ENCODE measurements at places on chromosomes 7 and 10.

DNA sequence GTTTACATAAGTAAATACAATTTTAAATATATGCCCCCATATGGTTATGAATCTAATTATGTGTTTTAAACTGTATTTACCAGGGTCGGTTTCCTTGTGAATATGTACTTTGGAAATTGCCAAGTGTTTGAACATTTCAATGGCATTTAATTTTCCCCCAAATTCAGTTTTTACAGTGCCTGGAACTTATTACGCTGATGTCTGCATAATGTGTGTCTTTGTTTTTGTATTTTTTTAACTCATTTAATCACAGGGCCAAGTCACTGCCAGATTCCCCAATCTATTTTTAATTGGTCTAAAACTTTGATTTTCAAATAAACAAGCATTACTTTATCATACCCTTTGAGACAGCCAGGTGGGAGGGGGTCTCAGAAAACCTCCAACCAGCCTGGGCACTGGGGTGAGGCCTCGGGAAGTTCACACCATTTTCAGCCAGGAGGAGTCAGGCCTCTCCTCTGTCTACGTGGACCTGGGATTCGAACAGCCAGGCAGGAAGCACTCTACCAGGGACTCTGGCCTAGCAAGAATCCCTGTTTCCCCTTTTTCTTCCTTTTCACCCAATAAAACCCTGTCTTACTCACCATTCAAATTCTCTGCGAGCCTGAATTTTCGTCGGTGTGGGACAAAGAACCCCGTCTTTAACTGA, 151.5 kb upstream of the COL1A2 start:
- no peak for DNase-seq

GRCh38 chr10:15868006-15868405, 7.7 kb upstream of the MINDY3 start:
- DNase-seq, result no peak

DNA sequence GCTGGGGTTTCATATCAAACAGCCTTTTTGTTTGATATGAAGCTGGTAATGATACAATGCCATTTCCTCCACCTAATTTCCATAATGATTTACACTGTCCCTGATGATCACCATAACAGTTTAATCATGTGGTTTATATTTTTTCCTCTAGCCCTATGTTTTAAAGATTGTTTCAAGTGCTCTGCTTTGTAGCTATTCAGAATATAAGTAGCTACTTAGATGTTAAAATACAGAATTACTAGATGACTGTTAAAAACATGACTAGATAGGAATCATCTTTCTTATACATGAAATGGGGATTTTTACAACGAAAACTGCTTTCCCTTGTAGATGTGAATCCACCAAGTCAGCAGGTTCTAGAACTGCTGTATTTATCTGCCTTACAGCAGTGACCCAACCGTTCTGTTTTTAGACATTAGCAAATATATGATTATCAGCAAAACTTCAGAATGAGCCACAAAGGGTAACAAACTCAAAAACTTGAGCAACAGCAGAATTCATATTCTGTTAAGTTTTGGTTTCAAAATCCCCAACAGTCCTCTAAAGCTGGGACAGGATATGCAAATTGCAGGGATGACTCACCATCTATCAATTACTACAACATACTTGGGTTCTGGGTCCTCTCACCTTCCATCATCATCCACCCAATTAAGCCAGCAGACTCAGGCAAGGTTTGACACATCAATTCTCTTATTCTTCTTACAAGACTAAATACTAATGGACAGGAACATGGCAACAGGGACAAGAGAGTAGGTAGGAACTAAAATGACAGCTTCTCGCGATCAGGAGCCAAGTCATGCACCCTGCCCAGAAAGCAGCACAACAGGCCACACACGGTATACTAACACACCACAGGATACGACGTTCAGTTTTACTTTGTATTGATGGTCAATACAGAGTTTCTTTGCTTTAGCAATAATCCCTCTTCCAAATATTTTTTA, 83.9 kb downstream of the PIP4K2A start:
- DNase-seq, result peak; percentile 72

DNA sequence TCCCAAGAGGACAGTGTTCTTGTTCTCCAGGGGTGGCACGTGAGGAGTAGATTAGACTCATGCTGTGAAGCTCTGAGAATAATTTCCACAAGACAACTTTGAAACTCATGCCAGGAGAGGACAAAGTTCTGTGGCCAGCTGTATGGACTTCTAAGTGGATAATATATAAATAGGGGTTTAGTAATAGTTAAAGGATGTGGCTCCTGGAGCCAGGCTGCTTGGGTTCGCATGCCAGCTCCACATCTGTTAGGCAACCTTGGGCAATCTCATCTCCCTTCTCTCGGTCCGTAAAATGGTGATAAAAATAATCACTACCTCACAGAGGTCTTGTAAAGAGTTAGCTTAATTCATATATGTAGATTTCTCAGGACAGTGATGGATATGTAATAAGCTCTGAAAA, 35.8 kb downstream of the ACSL5 start:
- no peak for DNase-seq

- no peak for DNase-seq
Observed at GRCh38 chr7:65429642-65430343, 56.1 kb downstream of the ZNF92 start.

DNA sequence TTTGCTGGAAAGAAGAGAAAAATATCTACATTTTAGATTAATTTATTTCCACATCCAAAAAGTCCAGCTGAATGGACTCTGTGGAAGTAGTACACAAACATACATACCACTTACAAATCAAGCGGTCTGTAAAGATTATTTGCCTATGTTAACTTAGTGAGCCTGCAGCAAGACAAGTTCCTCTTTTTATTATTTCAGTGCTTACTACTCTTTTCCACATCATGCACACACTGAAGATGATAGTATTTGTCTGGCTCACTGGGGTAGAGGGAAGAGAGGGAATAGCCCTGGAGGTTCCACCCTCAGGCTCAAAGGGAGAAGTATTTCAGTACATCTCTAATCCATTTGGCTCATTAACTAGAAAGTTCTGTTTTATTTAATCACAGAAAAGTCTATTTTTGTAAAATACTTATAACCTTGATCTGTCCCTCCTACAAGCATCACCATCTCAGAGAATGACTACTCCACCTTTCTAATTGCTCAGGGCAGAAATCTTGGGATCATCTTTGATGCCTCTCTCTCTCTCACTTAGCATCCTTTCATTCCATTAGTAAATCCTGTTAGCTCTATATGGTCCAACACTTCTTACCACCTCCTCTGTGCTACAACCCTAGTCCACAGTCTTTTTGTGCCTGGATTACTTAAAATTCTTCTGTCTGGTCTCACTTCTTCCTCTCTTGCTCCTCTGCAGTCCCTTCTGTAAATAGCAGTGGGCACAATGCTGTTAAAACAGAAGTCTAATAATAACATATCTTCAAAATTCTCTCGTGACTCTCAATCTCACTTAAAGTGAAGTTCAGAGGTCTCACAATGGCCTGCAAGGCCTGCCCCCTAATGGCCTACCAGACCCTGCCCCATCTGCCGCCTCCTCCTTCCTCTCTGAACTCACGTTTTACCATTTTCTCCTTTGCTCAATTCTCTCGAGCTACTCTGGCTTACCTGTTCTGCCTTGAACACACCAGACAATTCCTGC, 64.3 kb upstream of the CCDC6 start:
- DNase-seq, result no peak

GRCh38 chr10:35794703-35795102, 152.6 kb upstream of the FZD8 start:
- no peak for DNase-seq

DNA sequence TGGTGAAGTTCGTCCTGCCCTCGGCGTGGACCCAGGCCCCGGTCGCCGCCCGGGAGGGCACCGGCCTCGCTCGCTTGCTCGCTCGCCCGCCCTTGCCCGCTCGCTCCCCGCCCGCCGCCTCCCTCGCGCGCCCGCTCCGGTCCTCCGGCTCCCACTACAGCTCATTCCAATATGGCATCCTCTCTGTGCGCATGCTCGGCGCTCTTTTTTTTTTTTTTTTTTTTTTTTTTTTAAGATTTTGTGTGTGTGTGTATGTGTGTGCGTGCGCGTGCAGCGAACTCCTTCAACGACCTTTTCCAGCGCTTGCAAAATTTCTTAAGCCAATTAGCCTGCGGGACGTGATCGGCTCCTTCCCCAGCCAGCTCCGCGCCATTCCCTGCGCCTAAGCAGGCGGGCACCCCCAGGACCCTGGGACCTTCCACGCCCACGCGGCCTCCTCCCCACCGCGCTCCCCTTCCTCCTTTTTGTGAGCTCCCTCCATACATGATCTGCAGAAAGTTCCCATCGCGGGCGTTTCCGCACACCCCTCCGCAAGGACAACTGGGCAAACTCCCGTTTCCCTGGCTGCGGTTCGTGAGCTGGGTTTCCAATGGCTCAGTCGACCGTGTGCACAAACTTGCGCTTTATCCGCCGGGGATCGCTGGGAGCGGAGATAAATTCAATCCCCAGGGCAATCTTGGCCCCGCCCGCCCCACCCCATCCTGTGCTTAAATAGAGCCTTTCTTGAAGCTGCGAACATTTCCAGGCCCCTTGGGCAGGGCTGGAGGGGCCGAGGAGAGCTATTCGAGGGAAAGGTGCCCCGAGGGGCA, at the start of gene SFMBT2:
SFMBT2 (minus strand) TSS at position 173 of the 809 bp plus-strand sequence. CDS start 29,136 bp downstream, outside the sequence.
- DNase-seq, result peak; percentile 61

- DNase-seq, result no peak
Observed at GRCh38 chr10:130403153-130404075, 267.2 kb downstream of the GLRX3 start.

GRCh38 chr7:139721417-139721816, 56.4 kb downstream of the HIPK2 start:
- no peak for DNase-seq

DNA sequence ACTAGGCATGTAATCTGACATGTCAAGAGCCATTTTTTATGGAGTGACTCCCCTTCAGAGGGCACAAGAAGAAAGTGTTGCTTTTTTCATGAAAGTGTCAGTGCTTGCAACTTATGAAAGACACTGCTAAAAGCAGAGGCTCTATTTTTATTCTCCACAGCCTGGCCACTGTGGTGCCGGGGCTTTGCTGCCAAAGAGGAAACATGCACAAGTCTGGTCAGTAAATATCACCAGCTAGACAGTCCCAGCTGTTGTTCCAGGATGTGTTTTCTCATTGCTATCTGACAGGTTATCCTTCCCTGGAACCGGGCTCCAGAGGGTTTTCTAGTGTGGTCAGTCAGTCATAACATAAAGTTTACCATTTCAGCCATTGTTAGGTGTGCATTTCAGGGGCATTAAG, 180.7 kb upstream of the PITRM1 start:
- no peak for DNase-seq

DNA sequence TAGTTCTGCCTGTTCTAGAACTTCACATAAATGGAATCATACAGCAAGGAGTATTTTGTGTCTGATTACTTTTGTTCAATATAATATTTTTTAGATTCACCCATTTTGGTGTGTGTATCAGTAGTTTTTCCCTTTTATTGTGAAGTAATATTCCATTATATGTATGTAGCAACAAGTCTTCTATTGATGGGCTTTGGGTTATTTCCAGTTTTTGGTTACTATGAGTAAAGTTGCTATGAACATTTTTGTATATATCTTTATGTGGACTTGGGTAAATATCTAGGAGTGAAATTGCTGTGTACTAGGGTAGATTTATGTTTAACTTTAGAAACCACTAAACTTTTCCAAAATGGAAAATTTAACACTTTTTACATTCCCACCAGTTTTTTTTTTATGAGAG, 35.7 kb downstream of the ADK start:
- no peak for DNase-seq

DNA sequence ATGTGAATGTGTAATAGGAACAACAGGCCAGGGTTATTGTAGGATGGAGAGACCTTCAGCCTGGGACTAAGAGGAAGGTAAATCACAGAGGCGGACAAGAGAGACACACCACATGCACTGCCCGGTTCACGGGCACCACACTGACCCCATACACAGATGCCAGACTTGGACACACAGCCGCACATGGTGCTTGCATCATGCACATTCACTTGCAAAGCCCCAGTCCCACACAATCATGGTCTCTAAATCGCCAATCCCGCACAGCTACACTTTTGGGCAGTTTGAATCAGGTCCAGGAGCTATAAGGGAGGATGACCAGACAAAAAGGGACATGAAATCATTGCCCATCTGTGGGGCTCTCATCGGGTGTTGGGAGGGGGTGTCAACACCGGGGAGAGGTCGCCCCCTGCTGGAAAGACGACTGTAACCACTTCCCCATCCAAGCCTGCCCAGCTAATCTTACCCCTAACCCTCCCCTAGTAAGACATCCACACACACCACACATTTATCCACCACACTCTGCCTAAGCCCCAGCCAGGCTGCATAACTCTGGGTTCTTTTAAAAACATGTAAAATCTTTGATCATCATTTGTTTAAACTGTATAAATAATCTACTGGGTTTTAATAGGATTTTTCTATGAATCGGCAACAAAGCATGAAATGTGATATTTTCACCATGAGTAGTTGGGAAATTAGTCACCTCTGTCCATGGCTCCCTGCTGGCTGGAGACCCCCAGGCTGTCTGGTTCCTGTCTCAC, 40.5 kb upstream of the SLF2 start:
- DNase-seq, result peak; percentile 67

Measured in stimulated activated CD4-positive, alpha-beta T cell treated with anti-CD3 and anti-CD28 coated beads, Interleukin-4, amount 100 ng/mL, for 24 hours (primary cell).